Iris pigment epithelial cell (primary cell): ENCODE measurements at places on chromosomes 13 and 19.
A peak's percentile ranks its signal among the peaks of the same experiment; 100 is the strongest.

- DNase-seq = peak; percentile 34
These were observed 616 bp downstream of the HNRNPUL1 start for GRCh38 chr19:41264581-41265394.

DNA sequence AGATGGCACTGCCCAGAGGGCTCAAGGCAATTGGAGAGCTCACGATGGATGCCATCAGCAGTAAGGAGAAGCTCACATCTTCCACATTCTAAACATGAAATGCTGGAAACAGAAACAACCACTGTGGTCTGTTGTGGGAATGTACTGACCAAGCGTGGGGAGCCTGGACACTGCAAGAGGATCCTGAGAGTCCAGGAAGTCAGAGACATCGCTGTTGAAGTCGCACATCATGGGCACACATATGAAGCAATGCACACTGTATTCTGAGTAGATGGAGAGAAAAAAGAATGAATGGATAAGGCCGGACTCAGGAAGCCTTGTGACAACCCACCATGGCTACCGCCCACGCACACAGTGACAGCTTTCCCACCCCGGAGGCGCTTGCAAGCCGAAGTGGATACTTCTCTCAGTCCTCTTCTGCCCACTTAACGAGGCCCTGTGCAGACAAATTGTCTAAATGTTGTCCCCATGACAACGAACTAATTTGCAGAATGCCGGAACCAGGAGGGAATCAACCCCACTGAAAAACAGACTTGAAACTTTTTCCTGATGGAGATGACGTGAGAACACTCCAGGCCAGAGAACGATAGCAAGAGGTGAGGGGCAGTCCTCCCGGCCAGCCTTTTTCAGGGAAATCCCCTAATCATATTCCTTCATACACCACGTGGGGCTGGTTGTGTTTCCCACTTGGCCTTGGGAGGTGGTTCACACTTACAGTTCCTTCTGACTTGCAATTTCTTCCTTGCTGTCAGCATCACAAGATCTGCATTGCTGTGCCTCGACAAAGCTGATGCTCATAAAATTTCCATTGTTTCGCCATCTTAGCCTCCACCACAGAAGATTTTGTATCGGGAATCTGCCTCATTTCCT lies 109.6 kb upstream of the SERP2 start:
- DNase-seq = peak; percentile 69

GRCh38 chr19:27689734-27690241 lies 1523.2 kb downstream of the UQCRFS1 start:
- DNase-seq = no peak

DNA sequence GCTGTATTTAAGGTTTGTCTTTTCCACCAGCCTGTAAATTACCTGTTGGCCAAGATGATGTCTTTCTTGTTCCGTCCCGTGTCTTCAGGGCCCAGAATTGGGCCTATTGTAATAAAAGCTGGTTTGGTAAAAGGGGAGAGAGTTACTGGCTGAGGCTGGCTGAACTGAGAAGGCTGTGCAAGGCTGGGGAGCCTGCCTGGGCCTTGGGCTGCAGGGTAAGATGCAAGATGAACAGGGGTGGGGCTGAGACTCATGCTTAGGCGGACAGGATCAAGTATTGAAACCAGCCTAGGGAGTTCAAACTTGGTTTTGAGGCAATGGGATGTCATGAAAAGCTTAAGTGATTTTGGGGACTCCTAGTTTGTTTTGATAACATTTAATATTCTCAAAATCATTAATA lies 142.3 kb downstream of the PCCA start:
- no peak for DNase-seq

DNA sequence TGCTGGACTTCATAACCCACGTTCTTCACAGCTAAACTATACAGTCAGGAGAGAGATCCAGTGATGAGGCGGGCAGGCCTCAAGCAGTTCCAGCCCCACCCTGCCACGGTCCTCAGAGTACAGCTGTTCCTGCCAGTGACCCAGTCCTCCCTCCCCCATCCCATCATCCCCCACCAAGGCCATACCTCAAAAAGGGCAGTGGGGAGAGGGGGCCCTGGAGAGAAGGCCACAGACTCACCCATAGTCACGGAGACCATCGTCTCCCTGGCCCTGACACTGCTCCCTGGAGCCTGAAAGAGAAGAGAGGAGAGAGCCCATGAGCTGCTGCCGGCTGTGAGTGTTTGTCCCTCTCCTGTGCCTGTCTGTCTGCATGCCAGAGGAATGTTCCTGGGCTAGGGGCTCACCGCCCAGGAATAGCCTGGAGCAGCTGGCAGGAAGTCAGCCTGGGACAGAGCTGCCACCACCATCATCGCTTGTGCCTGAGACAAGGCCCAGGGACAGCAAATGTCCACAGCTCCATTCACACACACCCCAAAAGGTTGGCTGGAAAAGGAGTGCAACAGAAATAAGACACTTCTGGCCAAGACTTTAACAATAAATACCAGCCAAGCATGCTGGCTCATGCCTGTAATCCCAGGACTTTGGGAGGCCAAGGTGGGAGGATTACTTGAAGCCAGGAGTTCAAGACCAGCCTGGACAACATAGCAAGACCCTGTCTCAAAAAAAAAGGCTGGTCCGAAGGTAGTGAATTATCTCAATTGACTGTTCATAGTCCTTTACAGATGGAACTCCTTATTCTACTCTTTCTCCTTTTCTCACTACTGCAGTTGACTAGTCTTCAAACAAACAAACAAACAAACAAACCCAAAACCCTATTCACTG lies 6.4 kb downstream of the C19orf47 start:
- no peak for DNase-seq

DNA sequence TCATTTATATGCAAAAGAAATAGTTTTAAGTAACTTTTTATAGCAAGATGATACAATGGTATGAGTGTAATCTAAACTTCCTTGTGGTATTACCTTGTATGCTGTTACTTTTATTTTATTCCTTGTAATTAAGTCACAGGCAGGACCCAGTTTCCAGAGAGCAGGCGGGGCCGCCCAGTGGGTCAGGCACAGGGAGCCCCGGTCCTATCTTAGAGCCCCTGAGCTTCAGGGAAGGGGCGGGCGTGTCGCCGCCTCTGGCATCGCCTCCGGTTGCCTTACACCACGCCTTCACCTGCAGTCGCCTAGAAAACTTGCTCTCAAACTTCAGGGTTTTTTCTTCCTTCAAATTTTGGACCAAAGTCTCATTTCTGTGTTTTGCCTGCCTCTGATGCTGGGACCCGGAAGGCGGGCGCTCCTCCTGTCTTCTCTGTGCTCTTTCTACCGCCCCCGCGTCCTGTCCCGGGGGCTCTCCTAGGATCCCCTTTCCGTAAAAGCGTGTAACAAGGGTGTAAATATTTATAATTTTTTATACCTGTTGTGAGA lies 10.2 kb downstream of the PLPPR3 start:
- DNase-seq = no peak

GRCh38 chr13:95564733-95565291 lies 12.3 kb downstream of the CLDN10 start:
- DNase-seq = peak; percentile 73

DNA sequence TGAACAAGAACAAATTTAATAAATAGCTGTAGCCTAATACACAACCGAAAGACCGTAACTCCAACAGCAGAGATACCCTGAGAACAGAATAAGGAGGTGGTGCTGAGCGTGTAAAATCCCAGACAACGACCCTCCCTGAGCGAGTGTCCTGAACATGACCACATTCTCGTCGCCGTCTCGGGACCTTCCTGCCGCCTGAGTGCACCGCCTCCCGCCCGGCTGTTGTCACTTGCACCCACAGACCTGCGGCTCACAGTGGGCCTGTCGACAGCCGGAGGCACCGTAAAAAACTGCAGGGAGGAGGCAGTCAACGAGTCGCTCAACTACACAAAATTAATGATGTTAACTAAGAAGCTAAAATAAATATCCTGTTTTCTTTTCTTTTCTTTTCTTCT lies 35.8 kb upstream of the GRTP1 start:
- DNase-seq = no peak

DNA sequence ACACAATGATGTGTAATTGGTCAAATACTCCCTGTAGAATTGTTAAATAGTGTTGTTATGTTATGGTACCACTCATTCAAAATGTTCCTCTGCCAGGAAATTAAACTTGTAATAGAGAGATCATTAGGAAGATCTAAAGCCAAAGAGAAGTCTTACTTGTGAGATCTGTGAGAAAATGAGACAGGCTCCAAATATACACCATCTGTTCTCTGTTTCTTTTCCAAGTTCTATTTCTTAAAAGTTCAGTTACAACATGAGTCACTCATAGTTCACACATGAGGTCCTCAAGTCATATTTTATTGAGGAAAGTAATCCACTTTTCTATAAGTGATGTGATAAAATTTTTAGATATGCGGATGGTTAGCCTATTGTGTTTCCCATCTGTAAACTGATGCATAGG lies 1038.1 kb upstream of the PRR20A start:
- DNase-seq = no peak

DNA sequence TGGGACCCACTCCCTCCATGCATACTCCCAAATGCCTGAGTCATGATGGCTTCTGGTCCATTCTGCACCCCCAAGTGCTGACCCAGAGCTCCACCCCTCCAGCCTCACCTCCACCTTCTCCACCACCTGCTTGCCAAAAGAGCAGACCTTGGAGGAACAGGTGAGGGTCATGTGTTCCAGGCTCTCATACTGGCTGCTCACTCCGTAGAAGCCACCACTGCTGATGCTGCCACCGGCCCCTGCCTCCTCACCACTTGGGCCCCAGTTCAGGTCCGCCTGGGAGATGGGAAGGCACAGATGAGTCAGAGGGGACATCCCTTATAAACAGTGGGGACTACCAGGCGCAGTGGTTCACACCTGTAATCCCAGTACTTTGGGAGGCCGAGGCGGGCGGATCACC lies 7.9 kb downstream of the CD37 start:
- DNase-seq = no peak

DNA sequence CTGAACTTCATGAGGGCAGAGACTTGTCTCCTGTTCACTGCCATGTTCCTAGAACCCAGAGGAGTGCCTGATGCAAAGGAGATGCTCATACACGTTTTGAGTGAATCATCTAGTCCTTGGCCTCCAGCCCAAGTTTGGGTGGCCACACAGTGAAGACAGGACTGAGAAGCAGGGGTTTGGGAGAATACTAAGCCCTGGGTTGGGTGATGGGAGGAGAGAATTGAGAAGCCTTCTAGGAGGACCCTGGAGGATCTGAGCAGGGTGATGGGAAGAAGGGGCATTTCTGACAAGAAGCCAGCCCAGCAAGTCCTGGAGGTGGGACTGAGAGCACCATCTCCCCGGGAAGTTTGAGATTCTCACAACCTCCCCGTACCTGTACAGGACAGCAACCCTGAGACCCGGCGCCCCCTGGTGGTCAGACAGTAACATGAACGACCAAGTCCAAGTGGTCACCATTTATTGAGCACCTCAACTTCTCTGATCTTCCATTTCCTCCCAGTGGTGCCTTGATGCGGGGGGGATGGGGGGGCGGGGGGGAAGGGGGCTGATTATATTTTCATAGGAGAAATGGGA lies 11.0 kb downstream of the CTU1 start:
- peak; percentile 52 for DNase-seq

DNA sequence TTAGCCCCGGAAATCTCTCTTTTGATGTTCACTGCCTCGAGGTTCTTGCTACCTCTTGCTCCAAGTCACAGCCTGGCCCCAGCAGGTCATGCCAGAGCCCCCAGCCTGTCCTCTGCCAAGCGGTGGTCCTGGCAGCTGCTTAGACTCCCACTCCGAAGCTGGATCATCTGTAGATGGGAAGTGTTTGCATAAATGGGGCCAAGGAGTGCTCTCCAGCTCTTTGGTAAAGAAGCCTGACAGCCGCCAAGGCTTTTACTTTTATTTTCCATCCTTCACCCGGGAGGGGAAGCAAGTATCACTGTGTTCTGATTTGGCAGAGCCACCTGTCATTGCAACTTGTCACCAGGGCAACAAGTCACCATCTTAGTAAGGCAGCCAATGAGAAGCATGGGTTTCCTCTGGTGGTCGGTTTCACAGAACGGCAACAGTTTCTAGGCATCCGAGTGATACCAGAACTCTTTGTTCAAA lies 10.6 kb upstream of the RETN start:
- peak; percentile 17 for DNase-seq

- DNase-seq = no peak
These were observed 1138.2 kb downstream of the UQCRFS1 start for GRCh38 chr19:28074773-28075172.

DNA sequence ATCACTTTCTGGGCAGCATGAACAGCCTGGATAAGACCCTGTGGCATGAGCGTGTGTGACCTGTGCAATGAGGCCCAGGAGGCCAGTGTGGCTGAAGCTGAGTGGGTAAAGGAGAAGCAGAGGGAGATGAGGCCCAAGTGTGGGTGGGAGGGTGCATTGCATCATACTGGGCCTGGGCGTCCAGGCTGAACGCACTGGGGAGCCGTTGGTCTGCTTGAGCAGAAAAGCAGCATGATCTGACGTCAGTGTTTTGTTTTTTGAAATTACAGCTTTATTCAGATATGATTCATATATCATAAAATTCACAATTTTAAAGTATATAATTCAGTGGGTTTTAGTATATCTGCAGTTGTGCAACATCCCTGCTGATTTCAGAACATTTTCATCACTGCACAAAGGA lies 409.7 kb downstream of the HS6ST3 start:
- DNase-seq = no peak

- DNase-seq = peak; percentile 49
These were observed 441.1 kb upstream of the HTR2A start for GRCh38 chr13:47337781-47338507.

GRCh38 chr13:30276178-30276577 lies 31.2 kb downstream of the KATNAL1 start:
- peak; percentile 30 for DNase-seq

- no peak for DNase-seq
These were observed 5.5 kb downstream of the SSC5D start for GRCh38 chr19:55493645-55494171.

DNA sequence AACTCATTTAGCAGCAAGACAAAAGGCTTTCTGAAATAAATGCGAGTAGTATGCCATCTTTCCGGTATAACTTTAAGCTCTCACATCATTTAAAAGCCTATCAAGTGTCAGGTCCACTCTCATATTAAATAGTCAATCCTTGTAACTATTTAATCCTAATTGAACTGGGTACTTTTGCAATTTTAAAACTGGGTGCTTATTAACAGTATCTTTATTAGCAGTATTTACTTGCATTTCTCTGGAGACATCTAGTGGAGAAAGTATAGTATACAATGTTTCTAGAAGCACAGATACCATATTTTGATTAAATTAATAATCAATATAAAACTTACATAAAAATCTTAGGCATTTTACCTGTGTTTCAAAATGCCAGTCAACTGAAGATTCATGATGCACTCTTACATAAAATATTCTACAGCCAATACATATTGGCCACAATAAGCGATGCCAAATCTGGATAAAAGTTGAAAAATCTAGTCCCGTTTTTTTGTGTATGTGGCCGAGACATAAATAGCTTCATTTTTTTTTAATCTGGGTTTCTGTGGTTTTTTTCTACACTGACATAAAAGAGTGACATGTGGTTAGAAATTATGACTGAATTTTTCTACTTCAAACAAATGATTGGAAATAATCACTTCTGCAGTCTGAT lies 4.3 kb upstream of the POSTN start:
- DNase-seq = peak; percentile 43

DNA sequence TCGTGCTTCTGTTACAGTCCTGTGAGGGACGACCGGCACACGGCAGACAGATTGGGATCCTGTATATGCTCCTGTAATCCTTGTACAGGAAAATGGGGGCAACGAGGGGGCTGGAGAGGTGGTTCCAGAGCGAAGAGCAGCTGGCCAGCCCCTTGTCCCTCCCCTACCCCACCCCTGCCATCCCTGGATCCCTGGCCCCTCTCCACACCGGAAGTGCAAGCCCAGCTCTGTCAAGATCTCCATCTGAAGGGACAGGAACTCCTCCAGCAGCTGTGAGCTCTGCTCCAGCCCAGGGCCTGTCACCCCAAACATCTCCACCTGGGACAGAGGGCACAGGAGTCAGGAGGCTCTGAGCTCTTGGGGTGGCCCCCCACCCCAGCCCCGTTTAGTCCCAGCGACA lies 5.5 kb upstream of the CCER2 start:
- DNase-seq = no peak
